ENCODE measurements at places on chromosomes 7 and 10.

- DNase-seq: peak; percentile 70
Observed at GRCh38 chr7:123154231-123154860, 45.4 kb downstream of the SLC13A1 start.

DNA sequence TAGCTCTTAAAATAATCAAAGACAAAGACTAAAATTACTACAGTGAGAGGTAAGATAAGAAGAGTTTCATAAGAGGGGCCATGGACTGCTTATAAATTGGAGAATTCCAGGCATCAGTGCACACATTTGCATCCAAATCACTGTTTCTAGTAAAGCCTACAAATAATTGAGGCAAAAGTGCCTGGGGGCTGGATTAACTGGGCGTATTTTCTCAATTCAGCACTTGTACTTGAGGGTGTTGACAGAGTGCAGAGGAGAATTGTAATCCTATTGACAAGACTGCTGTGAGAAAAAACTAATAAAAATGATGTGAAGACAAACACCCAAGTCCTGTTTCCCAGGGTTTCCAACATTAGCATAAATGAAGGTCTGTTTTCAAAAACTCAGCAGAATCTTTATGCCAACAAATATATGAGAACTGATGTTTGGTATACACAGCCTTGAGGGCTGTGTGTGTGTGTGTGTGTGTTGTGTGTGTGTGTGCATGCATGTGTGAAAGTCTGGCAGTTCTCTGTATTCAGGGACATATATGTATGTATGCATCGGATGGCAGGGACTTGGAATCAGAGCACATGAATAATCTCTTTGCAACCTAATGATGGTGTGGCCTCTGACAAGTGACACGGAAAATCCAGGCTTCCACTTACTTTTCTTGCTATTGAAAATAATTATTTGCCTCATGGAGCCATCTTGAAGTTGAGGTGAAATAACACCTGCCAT, 182.1 kb upstream of the CDC14C start:
- DNase-seq: no peak

DNA sequence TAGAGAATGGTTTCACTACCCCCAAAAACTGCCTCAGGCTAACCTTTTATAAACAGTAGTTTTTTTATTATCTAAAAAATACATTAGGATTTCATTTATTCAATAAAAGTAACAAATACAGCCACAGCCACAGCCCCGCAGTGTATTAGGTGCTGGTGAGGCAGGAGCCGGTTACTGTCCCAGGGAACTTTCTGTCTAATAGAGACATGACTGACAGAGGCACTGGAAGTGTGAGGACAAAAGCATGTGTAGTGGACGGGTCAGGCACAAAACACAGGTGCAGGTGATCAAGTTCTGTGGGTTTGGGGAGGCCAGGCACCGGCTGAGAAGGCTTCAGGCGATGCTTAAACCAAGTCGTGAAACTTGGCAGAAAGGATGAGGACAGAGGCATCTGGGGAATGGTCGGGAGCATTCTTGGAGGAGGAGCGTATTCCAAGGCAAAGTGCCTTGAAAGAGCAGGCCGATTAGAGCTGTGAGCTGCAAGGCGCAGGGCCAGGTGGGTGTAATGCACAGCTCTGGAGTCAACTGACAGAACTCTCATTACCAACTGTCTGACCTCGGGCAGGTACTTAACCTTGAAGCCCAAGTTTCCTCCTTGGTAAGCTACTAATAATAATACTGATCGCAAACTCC, 138.2 kb downstream of the USP6NL start:
- no peak for DNase-seq

DNA sequence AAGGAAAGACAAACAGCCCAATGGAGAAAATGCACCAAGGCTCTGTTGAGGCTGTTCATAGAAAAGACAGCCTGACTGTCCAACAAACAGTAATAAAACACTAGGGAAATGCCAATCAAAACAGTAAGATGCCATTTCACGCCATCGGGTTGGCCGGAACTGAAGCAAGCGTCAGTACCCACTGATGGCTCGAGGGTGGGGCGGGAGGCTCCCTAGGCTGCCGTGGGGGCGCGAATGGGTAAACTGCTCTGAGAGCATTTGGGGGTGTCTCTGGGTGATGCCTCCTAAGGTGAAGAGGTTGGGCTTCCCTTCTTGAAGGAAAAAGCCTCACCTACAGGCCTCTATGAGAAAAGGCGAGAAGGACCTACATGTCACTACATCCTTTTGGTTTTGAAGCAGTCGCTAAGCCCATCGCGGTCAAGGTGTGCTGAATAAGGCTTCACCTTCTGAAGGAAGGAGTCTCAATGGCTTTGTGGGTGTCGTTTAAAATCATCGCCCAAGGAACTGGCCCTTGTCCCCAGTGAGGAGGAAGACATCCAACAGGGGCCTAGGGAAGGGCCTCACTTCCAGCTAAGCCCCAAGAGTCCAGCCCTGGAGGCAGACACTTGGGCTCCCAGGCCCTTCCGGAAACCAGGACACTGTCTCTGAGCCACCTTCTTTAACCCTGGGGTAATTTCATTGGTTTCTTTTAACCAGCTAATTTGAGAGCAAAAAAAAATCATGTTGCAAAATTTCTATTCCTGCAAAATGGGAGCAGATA, 98.5 kb upstream of the PPP2R2D start:
- no peak for DNase-seq

DNA sequence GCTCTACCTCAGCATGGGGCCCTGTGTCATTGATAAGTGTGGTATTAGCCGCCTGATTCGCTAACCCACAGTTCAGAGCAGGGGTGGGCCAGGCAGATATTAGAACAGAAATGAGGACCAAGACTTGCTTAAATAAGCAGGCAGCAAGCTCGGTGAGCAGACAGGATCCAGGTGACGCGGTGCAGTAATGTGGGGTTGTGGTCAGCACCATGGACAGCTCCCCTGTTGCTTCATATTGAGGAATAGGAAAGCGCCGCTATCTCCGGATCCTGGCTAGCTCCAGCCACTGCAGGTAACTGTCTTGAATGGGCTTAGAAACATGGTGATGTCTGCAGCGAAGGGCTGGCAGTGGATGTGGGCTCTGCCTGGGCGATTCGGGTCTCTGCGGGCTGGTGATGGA, 51.3 kb upstream of the GPR26 start:
- DNase-seq: peak; percentile 21

DNA sequence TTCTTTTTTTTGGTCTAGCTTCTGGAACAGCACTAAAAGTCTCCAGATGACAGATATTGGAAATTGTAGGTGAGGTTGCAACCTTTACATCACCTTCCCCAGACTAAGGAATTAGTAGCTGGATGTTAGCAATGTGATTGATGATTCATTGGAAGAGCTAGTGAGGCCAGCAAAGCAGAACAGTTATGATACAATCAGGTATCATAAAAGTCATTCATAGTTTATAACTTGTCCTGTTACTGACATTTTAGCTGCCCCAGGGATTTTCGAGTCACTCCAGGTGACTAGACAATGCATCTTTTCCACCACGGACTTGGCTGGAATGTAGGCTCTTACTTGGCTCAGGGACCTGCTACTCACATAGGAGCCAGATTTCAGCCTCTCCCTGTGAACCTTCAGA, 15.9 kb upstream of the TCF7L2 start:
- no peak for DNase-seq

GRCh38 chr10:78044699-78045098, 11.0 kb downstream of the RPS24 start:
- DNase-seq: no peak

- DNase-seq: peak; percentile 71
Observed at GRCh38 chr7:1670894-1671593, 967 bp downstream of the ELFN1 start.

DNA sequence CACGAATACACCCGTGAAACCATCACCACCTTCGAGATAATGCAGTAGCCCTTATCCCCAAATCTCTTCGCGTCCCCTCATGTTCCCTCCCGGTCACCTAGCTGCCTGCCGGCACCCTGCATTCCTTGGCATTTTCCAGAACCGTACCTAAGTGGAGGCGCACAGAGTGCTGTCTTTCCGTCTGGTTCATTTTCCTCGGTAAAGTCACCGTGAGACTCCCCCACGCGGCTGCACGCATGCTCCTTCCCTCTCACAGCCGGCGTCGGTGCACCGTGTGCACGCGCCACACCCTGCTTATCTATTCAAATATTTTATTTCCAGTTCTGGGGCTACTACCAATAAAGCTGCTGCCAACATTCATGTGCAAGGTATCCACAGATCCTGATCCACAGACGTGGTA, 65.5 kb upstream of the NKX6-2 start:
- no peak for DNase-seq

GRCh38 chr10:36559412-36560400, 565.7 kb upstream of the ANKRD30A start:
- DNase-seq: no peak

GRCh38 chr10:93859049-93859655, 34.6 kb upstream of the SLC35G1 start:
- DNase-seq: no peak

DNA sequence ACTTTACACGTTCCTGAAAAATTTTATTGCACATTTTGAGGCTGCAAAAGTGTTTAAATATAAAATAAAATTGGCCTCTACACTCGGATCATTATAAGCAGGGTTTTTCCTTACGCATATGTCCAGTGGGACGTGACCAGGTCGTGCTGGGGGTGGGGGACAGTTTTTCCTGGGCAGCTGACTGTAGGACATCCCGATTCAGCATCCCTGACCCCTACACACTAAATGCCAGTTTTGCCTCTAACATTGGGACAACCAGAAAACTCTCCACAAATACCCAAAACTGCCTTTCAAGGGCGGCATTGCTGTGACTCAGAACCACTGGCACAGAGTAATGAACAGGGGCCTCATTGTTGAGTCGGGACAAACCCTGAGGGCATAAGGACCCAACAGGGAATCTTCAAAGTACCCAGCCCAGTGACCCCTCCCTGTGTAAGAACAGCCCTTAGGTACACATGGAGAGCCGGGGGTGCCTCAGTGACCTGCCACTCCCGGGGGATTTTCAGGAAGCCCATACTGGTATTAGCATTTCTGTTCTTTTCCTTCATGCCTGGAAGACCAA, 170.6 kb downstream of the ARHGAP21 start:
- no peak for DNase-seq

GRCh38 chr7:136293272-136293671, 316.1 kb upstream of the MTPN start:
- DNase-seq: no peak

GRCh38 chr10:84329196-84329611, 815 bp downstream of the CCSER2 start:
- no peak for DNase-seq

DNA sequence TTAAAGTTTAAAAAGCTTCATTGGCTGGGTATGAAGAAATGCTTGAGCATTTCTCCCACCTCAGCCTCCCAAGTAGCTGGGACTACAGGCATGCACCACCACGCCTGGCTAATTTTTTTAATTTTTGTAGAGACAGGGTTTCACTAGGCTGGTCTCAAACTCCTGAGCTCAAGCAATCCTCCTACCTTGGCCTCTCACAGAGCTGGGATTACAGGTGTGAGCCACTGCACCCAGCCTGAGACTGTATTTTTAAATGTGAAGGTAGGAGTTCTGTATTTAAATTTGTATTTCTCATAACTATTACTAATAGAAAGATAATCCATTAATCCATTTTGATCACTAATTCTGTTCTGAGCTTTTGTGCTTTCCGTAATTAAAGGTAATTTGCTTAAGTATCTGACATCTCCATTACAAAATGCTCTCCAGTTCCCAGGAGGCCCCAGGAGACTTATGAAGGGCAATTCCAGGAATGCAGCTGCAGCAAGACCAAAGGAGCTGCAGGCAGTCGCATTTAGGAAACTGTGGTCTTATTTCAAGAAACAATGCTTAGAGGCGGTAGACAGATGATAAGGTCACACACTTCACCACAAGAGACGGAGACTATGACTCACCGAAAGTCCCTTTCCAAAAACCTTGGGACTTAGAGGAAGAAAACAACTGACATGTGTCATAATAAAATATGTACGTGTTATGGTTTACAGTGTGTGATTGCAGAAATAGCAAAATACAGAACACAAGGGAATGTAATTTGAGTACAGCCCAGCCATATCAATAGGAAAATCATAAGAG, 23.3 kb downstream of the YAE1 start:
- no peak for DNase-seq

DNA sequence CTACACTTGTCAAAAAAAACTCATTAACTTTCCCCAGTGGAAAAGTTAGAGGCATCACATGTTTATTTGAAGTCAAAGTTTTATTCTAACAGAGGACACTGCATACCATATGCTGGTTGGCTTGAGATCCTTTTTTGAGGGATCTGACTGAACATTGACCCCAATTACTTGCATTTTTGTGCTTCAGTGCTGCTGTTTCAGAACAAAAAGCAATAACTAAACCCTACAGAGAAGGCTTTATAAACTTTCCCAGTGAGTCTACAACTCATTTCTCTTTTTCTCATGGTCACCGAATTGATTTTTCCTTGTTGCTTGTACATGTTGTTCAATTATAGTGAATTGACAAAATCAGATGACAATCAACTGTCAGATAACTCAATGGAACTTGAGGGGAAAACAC, 69.3 kb upstream of the PHYHIPL start:
- no peak for DNase-seq

DNA sequence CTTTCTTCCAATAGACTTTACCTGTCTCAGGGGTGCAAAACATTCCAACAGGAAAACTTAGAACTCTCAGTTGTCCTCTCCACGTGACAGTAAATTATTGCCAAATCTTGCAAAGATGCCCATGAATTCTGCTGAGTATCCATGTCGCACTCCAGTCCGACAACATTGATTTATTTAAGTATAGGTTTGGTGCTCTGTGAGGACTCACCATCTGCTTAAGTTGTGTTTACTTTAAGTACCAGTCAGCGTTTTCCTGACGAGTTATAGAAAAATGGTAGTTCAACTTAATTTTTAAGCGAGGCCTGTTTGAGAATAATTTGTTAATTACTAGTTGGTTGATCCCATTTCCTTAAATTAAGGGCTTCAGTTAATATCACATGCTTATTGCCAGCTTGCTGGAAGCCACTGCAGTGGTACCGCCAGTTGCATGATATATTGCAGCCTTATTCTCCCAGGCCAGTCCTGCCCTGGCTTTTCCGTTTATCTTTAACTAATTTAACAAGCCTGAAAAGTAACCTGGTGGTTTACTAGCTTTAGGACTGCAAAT, 27.8 kb downstream of the CREB5 start:
- no peak for DNase-seq

DNA sequence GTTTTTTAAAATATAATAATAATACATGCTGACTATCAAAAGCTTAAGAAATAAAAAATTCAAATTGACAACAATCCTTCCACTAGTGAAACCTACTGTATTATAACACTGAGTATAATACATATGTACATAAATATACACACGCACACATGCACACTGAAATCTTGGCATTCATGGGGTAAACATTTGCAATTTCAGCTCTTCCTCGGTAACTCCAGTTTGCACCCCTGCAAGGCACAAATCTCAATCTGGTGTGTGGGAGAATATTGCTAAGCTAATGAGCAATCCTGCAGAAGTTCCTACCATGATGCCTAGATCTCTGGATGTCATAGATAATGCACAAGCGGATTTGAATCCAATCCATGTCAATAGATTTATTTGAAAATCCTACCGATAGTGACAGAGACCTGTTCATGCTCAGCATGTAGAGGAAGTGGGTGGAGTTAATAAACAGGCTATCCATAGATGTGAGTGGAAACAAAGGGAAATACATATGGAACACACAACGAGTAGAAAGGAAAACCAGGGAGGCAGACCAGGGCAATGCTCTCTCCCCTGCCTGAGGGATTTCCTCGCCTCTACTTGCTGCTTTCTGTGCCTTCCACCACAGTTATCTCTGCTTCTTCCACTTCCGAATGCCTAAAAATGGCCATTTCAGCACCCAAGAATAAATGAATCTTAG, 38.1 kb upstream of the LANCL2 start:
- DNase-seq: no peak

GRCh38 chr7:118153551-118154177, 30.3 kb upstream of the LSM8 start:
- no peak for DNase-seq

- no peak for DNase-seq
Observed at GRCh38 chr7:13829914-13830900, 159.3 kb downstream of the ETV1 start.
